Umbilical cord (tissue), 2 donors: ENCODE measurements at places on chromosomes 3 and 15.

- no peak for DNase-seq
These were observed 330.1 kb downstream of the ARPP21 start for GRCh38 chr3:35969406-35969805.

DNA sequence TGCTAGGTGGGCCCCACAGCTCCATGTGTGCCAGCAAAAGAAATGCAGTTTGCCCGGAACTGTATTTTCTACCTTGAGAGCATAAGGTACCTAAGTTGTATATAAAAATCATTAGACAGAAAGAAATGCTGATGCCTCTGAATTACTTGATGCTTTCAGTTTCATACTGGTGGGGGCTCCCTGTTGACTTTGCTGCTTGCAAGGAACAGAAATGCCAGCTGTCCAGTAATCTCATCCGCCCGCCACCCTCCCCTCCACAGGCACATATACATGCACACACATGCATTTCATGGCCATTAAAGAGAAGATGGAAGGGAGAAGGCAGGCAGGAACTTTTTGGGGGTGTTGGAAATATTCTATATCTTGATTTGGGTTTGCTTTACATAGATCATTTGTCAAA, 38.4 kb downstream of the LIMD1 start:
- DNase-seq: no peak

DNA sequence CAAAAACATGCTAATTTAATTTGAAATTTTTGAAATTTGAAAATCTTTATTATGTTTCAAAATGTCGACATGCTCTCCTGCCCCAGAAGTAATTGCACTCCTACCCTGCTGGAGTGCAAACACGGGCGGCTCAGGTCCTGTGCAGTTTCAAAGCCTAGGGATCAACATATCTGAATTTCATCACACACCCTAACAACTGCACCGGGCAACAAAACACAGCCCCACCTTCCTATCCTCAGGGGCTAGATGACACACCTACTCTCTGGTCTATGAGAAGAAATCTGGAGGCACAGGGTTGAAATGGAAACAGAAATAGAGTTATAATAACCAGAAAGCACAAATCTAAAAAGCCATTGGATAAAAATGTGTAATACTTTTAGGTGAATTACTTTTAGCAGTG, 61.4 kb downstream of the BFSP2 start:
- peak; percentile 76 for DNase-seq

DNA sequence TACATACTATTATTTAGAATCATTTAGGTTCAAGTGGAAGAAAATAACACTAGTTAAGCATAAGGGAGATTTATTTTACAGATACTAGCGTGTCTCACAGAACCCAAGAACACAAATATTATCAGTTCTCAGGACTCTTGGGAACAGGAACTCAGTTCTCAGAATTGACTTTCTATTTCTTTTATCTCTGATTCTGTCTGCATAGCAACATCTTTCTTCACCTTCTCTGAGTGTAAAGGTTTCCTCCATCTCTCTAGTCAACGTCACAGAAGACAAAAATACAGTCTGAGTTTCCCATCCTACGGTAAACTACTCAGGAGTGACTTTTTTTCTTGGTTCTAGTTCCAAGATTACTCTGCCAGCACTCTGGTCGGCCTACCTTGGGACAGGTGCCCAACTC, 220.0 kb downstream of the SV2B start:
- no peak for DNase-seq

DNA sequence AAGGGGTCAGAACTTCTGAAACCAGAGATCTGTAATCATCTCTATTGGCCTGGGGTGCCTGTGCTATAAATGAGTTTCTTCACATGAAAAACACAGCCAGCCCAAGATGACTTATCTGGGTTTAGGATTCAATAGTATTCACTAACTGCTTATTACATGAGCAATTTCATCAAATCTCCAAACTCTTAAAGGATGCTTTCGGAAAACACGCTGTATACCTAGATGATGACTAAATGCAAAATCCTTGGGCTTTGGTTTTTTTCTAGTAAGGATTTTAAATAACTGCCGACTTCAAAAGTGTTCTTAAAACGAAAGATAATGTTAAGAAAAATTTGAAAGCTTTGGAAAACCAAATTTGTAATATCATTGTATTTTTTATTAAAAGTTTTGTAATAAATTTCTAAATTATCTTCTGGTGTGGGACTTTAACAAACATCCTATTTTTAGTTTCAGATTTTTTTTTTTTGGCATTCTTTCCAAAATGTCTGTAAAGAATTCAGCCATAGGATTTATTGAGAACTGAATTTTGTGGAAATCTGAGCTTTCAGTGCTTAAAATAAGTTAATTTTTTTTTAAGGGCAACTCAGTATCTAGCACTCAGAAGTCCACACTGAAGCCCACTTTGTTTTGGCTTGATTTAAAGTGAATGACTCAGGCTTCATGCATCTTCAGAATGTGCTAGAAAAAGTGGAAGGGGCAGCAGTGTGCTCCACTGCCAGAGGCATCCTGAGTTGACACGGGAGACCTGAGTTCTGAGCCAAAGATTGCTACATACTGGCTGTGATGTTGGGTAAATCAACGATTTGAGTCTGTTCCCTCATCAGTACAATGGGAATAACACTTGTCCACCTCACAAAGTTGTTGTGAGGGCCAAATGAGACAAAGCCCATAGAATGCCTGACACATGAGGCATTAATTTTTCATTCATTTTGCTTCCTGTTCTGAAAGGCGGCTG, 18.7 kb downstream of the TMEM43 start:
- peak; percentile 82 for DNase-seq

- no peak for DNase-seq
These were observed 115.2 kb upstream of the TSC22D2 start for GRCh38 chr3:150292891-150293290.

DNA sequence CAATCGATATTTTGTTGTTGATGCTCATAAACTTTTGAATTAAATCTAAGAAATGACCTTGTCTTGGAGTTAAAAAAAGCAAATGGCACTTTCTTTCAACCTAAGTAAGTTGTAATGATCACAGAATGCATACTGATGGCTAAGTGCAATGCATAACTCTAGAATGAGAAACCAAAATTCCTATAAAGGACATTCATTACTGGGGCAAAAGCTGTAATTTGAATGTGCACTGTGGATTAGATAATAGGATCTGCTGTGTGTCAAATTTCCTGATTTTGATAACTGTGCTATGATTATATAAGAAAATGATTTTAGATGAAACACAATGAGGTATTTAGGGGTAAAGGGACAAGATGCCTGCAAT, 14.3 kb downstream of the SIAH2 start:
- no peak for DNase-seq

- peak; percentile 52 for DNase-seq
These were observed 30.5 kb downstream of the LOXL1 start for GRCh38 chr15:73956743-73957135.

GRCh38 chr3:164418414-164418813, 659.9 kb downstream of the SI start:
- no peak for DNase-seq

DNA sequence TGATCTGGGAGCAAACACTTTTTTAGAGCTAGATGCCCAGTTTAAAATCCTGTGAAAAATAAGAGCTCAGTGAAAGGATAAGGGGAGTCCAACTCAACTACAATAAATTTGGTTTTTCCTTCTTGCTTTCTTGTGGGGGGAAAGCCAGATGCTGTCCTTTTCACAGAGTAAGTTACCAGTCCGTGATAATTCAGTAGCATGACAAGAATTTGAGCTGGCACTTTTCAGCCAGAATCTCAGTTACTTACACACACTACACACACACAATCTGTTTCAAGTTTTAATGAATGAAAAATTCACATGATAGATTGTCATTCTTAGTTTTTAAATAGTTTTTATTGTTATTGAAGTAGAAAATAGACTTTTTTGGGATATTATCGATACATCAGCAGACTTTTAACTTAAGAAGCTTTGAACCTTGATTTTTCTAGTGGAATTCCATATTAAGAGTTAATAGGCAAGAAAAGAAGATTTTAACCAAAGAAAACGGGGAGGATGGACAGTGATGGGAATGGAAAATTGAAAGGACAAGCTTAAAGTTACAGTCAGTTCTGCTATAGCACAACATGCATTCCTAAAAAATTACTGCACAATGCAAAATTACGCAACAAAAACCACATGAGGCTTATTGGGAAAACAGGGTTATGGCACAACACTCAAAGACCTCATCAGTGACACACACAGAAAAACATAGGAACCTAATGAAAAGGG, 47.0 kb downstream of the PSMD6 start:
- peak; percentile 66 for DNase-seq

- peak; percentile 32 for DNase-seq
These were observed 217.9 kb upstream of the THBS1 start for GRCh38 chr15:39362821-39363561.

GRCh38 chr15:82854554-82854953, 45.1 kb downstream of the WHAMM start:
- no peak for DNase-seq

DNA sequence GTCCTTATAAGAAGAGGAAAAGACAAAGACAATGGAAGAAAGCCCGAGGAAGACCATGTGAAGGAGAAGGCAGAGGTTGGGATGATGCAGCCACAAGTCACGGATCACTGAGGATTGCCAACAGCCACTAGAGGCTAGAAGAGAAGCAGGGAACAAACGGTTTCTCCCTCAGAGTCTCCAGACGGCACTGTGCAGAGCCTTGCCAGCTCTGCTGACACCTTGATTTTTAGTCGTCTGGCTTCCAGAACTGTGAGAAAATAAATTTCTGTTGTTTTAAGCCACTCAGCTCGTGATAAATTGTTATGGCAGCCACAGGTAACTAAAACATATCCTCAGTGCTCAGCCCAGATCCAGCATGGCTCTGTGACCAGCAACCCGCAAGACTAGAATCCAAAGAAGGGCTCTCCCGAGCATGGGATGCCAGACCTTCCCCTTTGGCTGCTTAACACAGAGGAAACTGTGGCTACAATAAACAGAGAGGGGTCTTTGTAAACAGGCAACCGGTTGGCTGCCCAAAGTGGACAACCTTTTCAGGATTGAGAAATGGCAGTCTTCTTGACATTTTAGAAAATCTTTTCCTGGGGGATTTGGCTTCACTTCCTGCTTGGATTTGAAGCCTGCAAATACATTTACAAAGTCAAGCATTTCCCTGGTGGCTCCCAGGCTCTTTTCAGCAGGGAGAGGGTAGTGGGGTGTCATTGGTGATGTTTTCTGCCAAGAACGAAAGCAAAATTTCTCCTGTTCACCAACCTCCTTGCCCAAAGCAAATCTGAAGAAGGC, 88.7 kb upstream of the ADPGK start:
- DNase-seq: no peak

DNA sequence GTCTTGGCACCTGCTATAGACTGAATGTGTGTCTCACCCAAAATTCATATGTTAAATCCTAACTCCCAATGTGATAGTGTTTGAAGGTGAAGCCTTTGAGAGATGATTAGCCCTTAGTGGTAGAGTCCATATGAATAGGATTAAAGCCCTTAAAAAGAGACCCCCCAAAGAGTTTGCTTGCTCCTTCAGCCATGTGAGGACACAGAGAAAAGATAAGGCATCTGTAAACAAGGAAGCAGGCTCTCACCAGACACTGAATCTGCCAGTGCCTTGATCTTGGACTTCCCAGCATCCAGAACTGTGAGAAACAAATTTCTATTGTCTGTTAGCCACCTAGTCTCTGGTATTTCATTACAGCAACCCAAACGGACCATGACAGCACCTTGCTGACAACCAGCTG, 16.6 kb downstream of the KPNA1 start:
- DNase-seq: no peak

DNA sequence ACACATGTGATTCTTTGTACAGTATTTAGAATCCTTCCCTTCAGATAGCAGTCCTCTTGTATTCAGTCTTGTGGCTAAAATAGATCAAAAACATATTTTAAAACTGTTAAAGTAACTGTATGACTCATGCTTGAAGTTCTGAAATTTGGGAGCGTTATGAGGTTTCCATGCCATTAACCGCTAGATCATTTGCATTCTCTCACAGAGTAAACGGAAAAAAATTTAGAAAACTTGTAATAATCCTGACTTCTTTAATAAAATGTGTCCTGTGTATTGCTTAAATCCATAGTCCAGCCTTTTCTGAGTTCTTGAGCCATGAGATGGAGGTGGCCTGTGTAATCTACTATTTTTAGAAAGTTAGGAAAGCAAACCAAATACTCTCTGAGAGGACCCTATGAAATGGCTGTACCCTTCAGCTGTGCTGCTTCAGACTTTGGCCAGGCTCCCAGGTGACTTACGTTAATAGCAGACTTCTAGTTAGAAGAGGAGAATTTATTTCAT, 33.8 kb downstream of the MBNL1 start:
- DNase-seq: peak; percentile 71

GRCh38 chr3:106114220-106114619, 245.4 kb upstream of the CBLB start:
- DNase-seq: no peak
